Stimulated activated CD8-positive, alpha-beta memory T cell treated with anti-CD3 and anti-CD28 coated beads, Interleukin-7, amount 100 ng/mL, for 48 hours (primary cell): ENCODE measurements at places on chromosomes 1 and 21.

DNA sequence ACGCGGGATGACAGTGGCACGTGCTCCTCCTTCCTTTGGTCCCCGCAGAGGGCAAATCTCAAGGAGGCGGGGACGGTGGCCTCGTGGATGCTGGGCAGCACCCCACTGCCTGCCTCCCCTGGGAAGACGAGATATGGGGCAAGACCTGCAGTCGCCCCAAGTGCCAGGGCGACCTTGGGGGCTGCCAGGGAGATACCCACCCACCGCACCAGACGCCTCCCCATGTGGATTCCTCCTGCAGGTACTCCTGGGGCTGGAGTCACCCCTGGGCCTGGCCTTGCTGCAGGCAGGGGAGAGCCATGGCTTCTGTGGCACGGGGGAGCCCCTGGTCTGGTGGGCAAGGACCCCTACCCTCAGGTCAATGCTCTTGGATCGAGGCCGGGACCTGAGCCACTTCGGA is 5.9 kb upstream of the AURKAIP1 start:
- DNase-seq, result no peak

- no peak for DNase-seq
Measured at GRCh38 chr1:213931836-213932235, 55.9 kb upstream of the PROX1 start.

DNA sequence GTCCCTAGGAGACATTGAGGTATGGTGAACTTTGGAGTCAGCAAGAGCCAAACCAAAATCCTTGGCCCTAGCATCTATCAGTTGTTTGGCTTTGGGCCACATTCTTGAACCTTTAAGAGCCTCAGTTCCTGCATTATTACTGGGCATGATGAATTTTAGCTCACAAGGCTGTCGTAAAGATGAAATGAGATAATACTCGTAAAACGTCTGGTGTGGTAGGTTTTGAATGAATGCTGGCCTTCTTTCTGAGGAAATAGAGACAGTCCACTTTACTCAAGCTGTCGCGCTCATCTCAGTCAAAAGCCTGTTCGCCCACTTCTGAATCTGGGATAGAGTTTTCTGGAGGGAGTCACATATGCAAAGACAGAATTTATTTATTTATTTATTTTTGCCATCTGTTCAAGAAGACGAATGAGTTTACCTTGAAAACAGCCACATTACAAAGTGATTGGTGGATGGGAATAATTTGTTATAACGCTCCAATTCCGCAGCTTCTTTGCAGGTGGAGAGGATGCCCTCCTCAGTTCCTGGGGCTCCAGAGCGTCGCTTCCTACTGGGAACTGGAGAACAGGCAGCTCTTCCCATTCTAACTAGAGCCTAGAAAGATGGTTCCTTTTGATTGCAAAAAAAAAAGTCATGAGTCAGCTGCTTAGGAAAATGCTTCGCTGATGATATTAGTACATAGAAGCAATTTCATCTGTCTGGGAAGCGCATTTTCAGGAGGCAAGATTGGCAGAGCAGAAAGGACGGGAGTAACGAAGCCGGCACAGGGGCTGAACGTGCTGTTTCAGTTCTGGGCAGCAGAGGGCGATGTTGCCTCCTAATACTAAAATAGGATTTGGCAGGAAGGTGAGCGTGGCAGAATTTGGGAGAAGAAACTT is 49.9 kb upstream of the CYP2J2 start:
- no peak for DNase-seq

GRCh38 chr1:33634806-33635205 is 162.4 kb downstream of the ZSCAN20 start:
- DNase-seq, result no peak

DNA sequence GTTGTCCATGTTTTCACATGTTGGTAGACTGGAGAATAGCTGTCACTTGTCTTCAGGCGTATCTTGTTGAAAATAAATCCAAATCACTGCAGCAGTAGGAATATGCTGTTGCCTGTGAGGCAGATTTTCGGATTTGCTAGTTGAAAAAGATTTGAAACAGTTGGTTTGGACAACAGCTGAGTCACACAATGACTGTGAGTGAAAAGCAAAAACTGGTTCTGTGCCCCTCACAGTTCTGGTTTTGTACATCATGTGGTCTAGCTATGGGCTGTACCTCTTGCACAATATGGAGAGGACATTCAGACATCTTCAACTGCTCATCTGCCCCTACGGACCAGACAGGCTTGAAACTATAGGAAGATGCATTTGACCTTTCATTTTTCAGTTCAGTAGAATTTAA is 1.8 kb downstream of the ARF1 start:
- no peak for DNase-seq

GRCh38 chr1:235883261-235883927 is 16.7 kb upstream of the LYST start:
- no peak for DNase-seq

GRCh38 chr1:24572301-24572700 is 16.4 kb downstream of the NCMAP start:
- DNase-seq, result no peak

- no peak for DNase-seq
Measured at GRCh38 chr1:115317101-115318012, 20.7 kb downstream of the NGF start.

DNA sequence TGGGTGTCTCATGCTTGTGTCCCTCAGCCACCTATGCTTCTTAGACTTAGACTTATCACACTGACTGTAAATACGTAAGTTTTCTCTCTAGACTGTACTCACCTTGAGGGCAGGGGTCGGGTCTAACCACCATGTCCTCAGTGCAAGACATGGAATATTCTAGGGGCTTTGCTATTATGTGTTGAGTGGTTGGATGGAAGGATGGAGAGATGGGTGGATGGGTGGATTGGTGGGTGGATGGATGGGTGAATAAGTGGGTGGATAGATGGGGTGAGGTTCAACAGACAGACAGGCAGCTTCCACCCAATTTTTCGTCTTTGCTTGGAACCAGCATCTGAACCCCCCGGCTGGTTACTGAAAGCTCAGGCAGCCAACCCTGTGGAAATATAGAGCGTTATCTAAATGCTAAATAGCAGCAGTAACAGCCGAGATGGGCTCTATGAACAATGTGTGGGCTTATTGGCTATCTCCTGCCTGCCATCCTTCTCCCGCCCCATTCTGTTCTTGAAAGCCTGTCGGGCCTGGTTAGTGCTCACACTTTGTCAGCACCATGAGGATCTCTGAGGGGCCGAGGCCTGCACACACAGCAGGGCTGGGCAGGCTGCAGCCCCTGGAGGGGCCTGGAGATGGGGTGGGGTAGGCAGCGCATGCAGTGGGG is 130.7 kb downstream of the ACTL8 start:
- DNase-seq, result no peak

- DNase-seq, result no peak
Measured at GRCh38 chr1:111474521-111474920, 737 bp downstream of the C1orf162 start.

GRCh38 chr1:41322835-41323234 is 38.4 kb upstream of the FOXO6 start:
- no peak for DNase-seq

- DNase-seq, result no peak
Measured at GRCh38 chr1:67821263-67821662, 12.0 kb downstream of the GNG12 start.

DNA sequence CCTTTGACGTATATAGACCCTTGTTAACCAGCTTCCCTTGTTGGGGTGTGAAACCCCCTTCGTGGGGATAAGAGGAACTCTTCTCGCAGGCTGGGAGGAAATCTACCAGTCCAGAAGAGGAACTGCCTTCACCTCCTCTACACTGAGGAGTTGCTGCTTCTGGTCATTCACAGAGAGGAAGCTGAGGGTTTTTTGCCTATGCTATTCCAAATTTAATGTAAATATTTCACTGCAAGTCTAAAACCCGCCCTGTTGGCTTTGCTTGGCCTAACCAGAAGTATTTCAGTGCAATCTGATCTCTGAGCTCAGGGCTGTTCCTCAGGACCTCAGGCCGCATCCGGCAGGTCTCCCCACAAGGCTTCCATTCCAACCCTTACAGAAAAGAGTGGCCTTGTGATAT is 150.1 kb downstream of the HIVEP3 start:
- no peak for DNase-seq

DNA sequence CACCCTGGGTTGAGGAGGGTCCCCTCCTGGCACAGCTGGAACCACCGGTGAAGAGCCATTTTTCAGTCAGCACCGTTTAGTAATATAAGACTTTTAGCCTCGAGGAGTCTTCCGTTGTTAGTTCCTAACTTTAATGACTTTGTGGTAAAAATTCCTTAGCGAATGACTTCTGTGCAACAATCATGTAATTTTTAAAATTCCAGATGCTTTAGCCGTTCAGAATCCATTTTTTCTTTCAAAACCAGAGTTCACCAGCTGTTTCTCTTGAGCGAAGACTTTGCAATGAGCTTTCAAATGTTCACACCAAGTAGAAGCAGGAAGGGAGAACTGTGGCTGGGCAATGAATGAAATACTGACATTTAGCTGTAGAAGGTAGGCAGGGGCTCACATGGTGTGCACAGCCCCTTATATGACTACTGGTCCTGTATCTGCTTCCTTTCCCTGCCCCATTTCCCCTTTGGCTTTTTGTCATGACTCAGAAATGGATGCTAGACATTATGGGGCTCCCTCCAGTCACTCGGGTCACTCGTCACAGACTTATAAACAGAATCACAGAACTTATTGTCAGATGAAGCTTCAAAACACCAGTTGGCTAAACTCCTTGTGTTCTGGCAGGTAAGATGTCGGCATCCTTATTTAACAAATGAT is 4.1 kb downstream of the DISC1 start:
- DNase-seq, result no peak
